ENCODE measurements at places on chromosomes 11 and 22.

DNA sequence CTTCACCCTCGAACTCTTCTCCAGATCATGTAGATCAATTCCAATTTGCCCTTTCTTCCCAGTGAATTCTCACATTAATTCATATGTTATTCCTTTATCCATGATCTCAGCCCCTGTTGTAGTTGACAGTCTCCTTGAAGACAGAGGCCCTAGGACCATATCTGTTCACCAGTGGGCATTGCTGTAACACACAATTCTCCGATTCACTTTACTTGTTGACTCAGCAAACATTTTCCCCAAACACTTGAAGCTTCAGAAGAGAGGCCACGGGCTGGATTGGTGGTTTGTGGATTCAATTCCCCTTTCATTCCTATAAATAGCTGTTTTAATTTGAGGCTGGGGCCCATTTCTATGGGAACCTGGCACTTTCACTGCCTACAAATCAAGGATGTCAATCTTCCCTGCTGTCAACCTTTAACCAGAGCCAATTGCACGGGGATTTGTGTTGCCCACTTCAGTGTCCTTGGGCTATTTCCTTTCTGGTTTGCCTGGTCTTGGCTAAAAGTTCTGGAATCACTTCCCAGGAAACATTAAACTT, 393.0 kb upstream of the KIRREL3 start:
- DNase-seq = no peak

DNA sequence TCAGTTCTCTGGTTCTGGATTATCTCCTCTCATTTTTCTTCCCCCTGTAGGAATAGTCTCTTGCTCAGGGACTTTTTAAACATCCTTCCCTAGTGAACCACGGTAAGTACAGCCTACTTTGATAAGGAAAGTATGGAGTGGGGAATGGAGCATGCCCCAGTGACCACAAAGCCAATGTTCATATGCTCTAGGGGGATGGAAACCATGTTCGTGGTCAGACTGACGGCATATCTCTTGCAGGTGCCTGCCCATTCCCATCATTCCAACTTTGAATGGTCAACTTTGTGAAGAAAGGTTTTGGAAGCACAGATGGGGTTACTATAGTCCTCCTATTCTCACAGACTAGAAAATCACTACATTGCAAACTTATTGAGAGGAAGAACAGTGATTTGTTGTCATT, 332.5 kb upstream of the NCAM1 start:
- no peak for DNase-seq

DNA sequence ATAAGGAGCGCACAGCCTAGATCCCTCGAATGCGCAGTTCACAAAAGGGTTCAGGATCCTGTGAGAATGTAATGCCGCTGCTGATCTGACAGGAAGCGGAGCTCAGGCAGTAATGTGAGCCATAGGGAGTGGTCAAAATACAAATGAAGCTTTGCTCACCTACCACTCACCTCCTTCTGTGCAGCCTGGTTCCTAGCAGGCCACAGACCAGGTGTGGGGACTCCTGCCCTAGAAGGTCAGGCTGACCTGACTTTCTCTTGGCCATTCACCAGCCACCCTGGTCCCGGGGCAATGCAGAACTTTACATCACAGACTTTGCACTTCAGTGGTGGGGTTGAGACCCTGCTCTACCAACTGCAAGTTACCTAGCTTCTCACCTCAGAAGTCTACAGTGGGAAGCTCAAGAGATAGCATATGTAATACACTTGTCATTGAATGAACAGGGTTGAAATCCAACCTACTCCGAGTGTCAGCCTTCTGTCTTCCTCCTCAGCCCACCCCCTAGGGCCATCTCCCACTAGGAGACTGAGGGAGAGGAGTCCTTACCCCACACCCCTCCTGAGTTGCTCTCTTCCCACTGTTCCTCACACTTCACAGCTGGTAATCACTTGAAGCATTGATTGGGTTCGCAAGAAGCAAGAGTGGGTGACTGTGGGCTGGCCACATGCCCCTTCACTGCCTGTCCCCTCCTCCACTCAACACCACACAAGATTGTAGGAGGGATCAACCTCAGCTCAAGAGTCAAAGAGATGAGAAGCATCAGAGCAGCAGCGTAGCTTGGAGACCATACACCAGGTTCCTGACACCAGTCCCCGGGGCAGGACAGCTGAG, 2.0 kb upstream of the KCNJ1 start:
- DNase-seq = no peak

DNA sequence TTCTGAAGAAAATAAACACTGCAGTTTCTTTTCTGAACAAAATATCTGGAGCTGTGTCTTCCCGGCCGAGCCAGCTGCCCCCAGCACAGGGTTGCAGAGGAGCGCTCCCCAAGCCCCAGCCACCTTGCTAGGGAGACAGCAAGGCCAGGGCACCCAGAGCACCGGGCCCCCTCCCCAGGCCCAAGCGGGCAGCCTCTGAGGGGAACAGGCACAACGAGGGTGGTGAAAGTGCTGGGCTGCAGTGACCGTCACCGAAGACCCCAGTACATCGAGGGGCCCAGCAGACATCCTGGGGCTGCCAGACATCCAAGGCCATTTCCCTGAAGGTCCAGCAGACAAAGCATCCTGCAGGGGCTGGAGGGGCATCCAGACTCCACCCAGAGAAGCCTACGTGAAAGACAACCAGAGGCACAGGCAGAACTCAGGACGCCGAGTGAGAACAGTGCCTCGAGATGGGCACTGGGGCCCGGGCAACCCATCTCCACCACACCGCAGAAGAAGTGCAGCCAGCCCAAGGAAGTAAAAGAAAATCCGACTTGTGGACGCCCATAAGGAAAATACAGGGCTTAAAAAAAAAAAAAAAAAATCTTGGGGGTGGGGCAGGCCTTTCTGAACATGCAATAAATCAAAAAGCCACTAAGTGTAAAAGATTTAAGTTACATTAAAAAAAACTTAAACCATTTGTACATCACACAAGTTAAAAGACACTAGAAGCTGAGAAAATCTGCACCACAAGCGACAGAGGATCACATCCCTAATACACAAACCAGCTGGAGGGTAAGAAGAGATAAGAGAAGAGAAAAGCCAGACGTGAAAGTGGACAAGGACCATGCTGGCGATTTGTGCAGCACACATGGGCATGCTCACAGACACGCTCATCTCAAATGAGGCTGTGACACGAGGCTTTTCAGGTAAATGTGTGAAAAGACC, 36.0 kb upstream of the COMT start:
- DNase-seq = no peak

DNA sequence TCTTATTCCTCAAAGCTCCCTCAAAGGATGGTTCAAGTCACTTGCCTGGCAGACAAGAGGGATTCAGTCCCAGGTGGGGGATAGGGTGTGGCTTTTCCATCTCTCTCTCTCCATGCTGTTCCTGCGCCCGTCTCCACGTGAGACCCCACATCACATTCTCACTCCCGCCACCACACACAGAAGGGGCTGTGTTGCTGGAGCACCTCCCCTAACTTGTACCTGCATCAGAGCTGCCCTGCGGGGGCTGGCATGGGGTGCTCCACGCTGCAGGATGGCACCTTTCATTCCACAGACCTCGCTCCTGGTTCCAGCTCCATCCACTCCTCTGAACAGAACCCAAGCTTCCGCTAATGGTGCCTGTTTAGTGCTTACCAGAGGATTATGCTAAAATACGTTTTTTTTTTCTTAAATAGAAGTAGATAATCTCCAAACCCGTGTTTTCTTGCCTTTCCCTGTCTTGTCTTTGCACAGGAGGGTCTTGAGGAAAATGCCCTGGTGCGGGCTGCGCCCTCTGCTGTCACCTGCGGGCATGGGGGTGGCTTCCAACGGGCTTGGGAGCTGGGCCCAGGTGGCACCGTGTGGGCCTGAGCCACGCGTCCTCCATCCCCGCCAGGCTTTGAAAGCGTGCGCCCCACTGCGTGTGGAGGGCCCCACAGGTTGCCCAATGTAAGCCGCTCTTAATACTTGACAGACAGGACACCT, 985.6 kb downstream of the BRD1 start:
- no peak for DNase-seq

GRCh38 chr11:62645946-62646824, at the start of gene GANAB:
TSS of gene GANAB (minus strand) at chr11:62646613. CDS start at chr11:62646599, 14 bp downstream.
- peak; percentile 99 for DNase-seq

GRCh38 chr11:6682591-6682935, 577 bp downstream of the MRPL17 start:
- DNase-seq = no peak
